ENCODE measurements at places on chromosomes 2 and 18.

GRCh38 chr2:74922592-74923227 lies 35.7 kb upstream of the POLE4 start:
- DNase-seq, result no peak

- no peak for DNase-seq
These were observed 129.7 kb downstream of the MAP4K4 start for GRCh38 chr2:101827246-101827645.

- DNase-seq, result no peak
These were observed 49.3 kb upstream of the ROCK2 start for GRCh38 chr2:11393711-11394236.

DNA sequence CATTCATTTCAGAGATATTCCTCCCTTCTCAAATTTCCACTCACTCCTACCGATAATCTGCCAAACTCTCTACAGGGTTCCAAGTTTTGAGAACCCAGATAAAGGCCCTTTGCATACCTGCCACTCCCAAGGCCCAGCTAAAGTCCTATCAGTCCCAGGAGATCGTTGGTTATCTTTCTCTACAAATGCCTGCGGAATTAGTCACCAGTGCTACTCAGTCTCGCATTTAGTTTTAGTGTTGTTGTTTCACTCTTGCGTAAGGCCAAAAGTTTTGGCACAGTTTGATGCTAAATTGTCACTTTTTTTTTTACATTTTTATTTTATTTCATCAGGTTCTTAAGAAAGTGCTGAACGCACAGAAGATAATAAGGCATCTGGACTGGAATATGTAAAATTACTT lies 29.2 kb upstream of the SETBP1 start:
- DNase-seq, result no peak

GRCh38 chr18:77138270-77138669 lies 5.7 kb upstream of the MBP start:
- no peak for DNase-seq

DNA sequence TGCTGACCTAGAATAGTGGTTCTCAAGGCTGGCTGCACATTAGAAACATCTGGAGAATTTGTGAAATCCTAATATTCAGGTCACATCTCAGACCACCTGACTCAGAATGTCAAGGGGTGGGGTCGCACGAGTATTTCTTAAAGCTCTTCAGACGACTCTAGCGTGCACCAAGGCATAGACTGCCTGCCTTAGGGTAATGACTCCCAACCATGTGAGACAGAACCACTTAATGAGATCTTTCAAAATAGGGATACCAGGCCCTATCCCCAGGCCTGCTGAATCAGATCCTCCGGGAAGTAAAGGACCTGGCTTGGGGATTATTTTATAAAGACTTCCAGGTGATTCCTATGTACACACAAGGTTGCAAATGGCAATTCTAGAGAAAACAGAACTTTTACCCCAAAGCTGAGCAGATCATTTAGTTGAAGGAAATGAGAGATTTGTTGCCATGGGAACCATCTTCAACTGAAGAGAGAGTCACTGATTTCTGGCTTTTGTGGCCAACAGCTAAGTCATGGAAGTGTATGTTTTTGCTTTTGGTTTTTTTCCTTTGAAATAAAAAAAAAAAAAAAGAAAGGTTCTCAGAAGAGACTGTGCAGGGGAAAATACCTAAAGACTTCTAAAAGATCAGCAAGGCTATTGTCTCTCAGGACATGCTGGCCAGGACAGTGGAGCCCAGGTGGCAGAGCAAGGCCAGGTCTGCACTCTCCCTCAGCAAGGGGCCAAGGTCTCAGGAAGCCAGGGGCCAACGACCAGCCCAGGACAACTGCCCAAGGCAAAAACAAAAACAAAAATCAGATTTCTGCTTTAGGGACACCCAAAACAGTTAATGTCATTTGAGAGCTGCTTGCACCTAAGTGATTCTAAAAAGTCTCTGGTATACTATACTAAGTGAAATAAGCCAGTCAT lies 15.3 kb upstream of the LOXHD1 start:
- DNase-seq, result no peak

DNA sequence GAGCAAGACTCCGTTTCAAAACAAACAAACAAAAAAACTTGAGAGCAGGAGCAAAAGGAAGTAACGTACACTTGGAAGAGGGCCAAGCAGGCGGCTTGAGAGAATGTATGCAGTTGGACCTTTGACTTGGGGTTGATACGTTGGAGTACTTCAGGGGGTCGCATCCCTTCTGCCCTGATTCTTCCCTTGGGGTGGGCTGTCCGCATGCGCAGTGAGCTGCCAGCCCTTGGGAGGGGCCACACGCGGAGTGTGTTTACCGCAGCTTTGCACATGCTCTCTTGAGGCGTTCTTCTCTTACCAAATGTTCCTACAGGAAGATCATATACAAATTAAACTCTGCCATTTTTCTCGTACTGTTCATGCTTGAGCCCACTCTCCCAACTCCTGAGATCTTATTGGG lies 38.1 kb upstream of the SOCS6 start:
- DNase-seq, result no peak

DNA sequence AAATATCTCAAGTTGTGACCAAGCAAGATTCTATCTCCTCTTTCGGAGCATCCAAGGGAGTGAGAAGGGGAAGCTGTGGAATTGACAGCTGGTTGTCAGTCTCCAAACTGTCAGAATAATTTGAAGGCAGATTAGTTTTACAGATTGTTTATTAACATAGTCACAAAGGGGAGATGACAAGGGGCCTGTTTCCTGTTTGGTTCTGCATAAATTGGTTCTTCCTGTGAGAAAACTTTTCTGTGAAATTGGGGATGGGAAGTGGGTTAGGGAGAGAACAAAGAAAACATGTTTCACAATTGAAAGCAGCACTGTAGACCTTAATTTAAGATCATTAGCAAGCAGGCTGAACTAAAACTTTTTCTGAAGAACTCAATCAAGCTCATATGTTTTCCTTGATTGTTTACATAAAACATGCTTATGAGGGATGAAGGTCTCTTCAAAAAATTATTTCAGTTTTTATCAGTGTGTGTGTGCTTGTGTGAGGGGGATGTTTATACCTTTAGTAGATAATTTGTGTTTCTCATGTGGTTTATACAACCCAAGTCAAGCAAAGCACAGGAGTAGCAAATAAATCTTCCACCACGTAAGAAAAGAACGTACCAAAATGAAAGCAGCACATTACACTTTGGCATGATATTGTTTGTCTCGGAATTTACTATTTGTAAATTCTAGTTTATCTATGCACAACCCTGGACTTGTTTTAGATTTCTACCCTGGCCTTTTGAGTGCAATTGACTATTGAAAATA lies 604.9 kb upstream of the CDH2 start:
- no peak for DNase-seq

- no peak for DNase-seq
These were observed 44.3 kb downstream of the FEZ2 start for GRCh38 chr2:36553683-36554082.

GRCh38 chr2:142650601-142651000 lies 226.9 kb upstream of the KYNU start:
- no peak for DNase-seq

- DNase-seq, result no peak
These were observed 76.0 kb downstream of the TGIF1 start for GRCh38 chr18:3525870-3526420.

DNA sequence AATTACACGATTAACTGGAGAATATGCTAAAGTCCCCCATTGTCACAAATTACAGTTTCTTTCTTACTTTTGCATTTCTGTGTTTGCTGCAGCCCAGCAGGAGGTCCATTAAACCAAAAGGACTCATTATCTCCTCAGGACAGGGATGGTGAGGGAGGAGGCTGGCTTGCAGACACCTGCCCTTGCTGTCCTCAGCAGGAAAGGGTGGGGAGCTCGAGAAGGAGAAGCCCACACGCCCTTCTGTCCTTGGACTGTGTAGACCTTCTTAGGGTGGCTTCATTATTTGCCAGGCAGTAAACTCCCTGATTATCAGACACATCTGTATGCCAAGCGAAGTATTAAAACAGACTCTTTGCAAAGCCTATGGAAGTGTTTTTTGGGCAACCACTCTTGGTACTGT lies 196.0 kb downstream of the LDLRAD4 start:
- no peak for DNase-seq

DNA sequence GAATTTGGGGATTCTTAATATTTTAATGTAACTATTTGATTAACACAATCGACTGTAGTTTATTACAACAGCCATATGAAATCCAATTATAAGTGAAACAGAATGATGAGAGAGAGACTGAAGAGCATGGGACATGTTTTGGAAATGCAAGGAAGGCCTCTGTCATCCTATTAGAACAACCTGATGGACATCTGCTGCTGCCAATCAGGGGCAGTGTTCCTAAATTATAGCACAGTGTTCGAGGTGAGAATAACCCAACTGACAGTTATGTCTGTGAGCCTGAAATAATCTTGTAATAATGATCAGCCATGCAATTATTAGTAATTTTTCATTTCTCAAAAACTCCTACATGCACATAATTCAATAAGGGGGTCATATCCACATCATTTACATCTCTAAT lies 73.6 kb downstream of the CCDC141 start:
- no peak for DNase-seq

DNA sequence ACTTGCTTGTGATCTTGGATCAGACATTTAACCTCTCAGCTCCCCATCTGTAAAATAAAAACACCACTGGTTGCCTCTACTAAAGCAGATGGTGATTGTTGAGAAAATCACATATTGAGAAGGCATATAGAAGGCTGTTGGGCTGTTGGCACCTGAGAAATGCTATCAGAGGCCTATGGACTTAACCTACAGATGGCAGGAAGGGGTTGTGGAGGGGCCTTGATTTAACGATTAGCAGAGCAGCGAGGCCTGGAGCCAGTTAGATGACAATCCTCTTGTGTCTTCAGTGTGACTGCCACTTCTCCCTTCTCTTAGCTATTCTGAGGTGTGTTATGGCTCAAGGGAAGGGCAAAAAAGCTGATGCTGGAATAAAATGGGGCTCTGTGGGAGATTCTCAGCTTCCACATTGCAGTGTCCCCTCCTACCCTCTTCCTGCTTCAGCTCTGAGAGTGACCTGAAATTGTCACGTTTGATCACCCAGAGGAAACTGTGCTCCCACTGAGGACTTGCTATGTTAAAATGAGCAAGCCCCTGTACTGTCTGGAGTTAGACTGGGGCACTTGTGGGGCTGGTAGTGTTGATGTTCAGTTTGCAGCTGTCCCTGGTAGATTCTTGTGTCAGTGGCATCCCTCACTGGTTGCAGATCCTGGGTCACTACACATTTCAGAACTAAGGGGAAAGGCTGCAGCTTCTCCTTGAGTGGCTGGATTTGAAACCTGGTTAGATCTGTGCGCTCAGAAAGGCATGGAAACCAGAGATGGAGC lies 31.5 kb downstream of the CXCR4 start:
- DNase-seq, result no peak

- DNase-seq, result no peak
These were observed 5.0 kb downstream of the SOWAHC start for GRCh38 chr2:109619032-109619615.

DNA sequence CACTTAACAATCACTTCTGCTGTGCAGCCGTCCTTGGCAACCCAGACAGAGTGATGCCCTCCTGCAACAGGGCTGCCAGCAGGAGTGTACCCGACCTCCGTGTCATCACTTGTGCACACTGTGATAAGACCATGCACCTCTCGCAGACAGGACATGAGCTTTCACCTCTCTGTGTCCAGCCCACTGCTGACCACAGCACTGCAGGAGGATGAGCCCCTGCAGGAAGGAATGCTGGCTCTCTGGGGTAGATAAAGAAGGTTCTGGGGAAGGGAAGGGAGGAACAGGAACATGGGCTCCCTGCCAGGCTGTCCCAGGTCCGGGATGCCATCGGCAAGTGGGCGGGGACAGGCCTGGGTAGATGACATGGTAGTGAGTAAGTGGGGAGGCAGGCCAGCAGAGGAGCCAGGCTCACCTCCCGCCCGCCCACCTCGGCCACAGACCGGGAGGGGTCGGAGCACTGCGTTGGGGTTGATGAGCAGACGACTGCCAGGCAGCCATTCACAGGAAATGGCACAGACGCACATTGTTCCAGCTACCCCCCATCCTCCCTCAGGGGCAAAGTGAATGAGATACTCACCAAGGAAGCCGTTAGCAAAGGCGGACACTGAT lies 18.6 kb upstream of the COL6A3 start:
- DNase-seq, result no peak

DNA sequence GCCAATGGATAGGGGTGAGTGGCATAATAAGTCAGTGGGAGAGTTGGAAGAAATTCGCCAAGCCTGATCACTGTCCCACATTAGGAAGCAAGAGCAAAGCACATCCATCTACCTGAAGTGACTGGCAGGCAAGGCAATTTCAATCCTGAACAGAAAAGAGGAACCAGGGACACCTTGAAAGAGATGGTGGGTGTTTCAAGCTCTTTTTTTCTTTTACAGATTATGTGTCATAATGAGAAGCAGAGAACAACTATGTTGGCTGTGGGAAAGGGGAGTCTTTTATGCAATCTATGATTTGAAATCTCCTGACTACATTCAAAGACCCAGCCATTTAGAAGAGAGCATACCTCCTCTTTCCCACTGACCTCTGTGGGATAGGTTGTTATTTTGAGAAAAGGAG lies 63.5 kb downstream of the TGIF1 start:
- DNase-seq, result no peak

DNA sequence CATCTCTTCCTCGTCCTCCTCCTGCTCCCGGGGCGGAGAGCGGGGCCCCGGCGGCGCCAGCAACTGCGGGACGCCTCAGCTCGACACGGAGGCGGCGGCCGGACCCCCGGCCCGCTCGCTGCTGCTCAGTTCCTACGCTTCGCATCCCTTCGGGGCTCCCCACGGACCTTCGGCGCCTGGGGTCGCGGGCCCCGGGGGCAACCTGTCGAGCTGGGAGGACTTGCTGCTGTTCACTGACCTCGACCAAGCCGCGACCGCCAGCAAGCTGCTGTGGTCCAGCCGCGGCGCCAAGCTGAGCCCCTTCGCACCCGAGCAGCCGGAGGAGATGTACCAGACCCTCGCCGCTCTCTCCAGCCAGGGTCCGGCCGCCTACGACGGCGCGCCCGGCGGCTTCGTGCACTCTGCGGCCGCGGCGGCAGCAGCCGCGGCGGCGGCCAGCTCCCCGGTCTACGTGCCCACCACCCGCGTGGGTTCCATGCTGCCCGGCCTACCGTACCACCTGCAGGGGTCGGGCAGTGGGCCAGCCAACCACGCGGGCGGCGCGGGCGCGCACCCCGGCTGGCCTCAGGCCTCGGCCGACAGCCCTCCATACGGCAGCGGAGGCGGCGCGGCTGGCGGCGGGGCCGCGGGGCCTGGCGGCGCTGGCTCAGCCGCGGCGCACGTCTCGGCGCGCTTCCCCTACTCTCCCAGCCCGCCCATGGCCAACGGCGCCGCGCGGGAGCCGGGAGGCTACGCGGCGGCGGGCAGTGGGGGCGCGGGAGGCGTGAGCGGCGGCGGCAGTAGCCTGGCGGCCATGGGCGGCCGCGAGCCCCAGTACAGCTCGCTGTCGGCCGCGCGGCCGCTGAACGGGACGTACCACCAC lies 2.1 kb downstream of the GATA6 start:
- DNase-seq, result no peak

All from endothelial cell (in vitro differentiated cells).